ENCODE measurements at places on chromosomes 7 and 10.
A peak's percentile ranks its signal among the peaks of the same experiment; 100 is the strongest.

DNA sequence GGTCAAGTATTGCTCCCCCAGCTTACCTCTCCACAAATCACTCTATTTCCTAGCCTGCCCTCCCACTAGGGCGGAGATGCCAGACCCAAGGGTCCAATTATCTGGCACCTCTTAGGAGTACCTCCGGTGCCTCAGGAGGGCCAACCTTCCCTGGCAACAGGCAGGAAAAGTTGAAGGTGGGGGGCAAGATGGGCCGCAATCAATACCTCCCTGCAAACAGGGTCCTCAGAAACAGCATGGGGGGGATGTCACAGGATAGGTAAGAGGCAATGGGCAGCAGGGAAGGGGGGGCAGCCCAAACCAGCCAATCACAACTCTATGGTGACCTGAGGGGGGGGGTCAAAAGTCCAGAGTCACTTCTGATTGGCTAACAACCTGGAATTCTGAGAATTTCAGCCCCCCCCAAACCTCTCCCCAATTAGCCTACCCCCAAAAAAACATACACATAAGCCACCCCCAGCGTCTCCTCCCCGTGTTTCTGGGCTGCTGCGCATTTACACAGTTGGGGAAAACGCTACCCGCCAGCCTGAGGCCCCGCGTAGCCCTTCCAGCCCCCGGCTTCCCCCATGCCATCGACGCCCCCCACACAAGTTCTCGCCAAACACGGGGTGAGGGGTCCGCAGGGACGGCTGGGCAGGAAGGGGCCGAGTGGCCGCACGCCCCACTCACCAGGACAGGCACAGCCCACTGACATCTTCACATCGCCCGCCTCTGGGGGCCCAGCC is 589 bp downstream of the LDB1 start:
- no peaks in the 10 kb centered on the region for H3K27me3 ChIP-seq
- H3K36me3 ChIP-seq, result no peaks in the 10 kb centered on the region
- DNase-seq, result peak; percentile 33

DNA sequence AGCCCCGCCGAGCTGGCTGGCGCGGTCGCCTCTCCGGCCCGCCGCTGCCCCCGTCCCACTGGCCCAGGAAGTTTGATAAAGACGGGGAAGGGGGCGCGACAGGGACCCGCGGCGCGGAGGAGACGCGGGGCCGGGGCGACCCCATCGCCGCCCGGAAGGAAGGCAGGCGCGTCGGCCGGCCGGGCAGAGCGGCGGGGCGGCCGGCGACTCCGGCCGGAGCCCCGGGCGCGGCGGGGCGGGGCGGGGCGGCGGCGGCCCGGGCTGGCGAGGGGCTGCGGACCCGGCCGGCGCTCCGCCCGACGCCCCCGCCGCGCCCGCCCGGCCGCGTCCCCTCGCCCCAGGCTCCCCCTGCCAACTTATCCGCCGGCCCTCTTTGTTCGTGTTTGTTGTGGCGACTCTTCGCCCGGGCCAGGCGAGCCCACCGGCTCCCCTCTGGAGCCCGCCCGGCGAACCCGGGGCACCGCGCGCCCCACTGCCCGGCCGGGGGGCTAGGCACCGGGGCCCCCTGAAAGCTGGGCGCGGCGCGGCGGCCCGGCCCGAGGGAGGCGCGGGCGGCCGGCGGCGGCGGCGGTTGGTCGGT is 571 bp downstream of the KDM7A start:
- H3K27ac ChIP-seq, result peak overlapping the region; percentile 94
- DNase-seq, result peak; percentile 44
- no peaks in the 10 kb centered on the region for H3K27me3 ChIP-seq
- peak overlapping the region; percentile 60 for H3K4me3 ChIP-seq
- peaks cover 25% of the 10 kb centered on the region for H3K4me1 ChIP-seq

- DNase-seq, result no peak
- no peaks in the 10 kb centered on the region for H3K4me1 ChIP-seq
- no peaks in the 10 kb centered on the region for H3K36me3 ChIP-seq
These were observed 590.0 kb upstream of the SEMA3D start for GRCh38 chr7:85776691-85777345.

DNA sequence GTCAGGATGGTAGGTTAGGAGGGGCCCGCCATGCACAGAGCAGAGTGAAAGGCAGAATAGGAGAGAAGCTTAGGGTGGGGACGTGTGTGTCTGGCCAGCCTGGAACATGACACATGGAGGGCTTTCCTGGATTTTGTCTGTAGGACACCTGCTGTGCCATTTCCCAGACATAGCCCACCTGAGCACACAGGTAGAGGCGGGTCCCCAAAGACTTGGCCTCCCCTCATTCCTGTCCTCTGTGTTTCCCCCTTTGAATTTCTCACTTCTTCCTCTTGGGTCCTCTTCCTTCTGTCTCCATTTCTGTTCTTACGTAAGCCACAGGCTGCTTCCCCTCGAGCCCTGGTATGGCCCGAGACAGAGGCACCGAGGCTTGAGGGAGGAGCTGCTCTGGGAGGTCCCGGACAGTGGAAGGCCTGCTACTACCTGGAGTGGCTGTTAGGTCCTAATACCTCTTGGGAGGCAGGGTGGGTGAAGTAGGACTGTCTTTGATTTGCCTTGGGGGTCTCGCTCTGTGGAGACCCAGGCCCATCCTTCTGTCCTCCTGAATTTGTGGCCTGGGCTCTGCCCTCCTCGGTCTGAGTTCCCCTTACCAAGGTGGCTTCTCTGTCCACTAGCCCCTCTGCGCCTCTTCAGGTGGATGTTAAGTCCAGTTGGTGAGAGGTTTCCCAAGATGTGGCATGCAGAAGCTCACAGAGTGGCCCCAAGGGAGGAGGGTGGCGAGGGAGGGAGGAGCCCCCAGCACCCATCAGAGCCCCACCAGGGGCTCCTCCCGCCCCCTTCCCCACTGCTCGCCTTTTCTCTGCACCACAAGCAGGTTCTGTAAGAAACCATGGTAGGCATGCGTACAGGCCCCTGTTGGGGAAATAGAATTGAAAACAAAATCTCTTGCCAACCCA is 5.5 kb downstream of the ZNF775 start:
- no peak for DNase-seq
- peaks cover 18% of the 10 kb centered on the region for H3K4me1 ChIP-seq
- H3K36me3 ChIP-seq, result peaks cover 3% of the 10 kb centered on the region
- H3K27me3 ChIP-seq, result no peaks in the 10 kb centered on the region
- H3K27ac ChIP-seq, result no peak overlapping the region
- H3K4me3 ChIP-seq, result no peak overlapping the region

DNA sequence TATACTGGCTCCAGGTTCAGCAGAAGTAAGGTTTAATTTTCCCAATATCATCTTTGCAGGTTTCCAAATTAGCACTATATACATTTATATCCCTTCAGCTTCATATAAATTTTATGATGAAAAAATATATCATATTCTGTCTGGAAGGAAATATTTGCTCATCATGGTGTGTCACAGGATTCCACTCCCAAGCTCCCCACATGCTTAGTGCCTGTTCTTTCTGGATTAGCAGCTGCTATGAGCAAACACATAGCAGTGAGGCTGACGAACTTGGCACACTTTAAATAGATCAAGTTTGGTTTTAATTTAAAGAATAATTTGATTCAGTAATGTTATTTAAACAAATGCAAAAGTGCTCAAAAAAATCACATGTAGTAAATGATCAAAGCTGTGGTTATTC is 251.9 kb downstream of the AGMO start:
- no peaks in the 10 kb centered on the region for H3K36me3 ChIP-seq
- no peak overlapping the region for H3K27ac ChIP-seq
- H3K4me3 ChIP-seq, result no peak overlapping the region

DNA sequence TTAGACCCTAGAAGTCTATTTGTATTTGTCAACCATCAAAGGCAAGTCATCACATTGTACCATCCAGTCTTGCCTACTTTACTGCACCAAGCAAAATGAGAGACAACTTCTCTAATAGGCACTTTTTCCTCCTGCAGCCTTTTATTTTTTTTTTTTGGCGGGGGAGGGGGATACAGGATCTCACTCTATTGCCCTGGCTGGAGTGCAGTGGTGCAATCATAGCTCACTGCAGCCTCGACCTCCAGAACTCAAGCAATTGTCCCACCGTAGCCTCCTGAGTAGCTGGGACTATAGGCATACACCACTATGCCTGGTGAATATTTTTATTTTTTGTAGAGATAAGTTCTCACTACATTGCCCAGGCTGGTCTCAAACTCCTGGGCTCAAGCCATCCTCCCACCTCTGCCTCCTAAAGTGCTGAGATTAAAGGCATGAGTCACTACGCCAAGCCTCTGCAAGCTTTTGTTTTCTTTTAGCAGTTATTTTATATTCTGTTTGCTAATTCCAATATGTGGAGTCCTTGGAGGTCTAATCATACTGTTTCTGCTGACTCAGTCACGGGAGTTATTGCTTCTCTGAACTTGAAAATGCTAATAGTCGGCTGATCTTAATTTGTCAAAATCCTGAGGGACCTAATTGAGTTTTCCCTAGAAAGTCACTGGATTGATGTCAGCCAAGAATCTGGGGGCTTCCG is 14.2 kb downstream of the KPNA7 start:
- no peaks in the 10 kb centered on the region for H3K4me1 ChIP-seq
- DNase-seq, result no peak
- H3K27me3 ChIP-seq, result peaks cover 5% of the 10 kb centered on the region
- H3K36me3 ChIP-seq, result no peaks in the 10 kb centered on the region
- no peak overlapping the region for H3K27ac ChIP-seq
- H3K4me3 ChIP-seq, result no peak overlapping the region

GRCh38 chr7:106421181-106421762 is 136.5 kb upstream of the NAMPT start:
- H3K36me3 ChIP-seq, result no peaks in the 10 kb centered on the region
- no peaks in the 10 kb centered on the region for H3K27me3 ChIP-seq
- no peak overlapping the region for H3K27ac ChIP-seq
- no peak for DNase-seq
- no peak overlapping the region for H3K4me3 ChIP-seq
- H3K4me1 ChIP-seq, result peaks cover 9% of the 10 kb centered on the region

- no peak overlapping the region for H3K4me3 ChIP-seq
- no peaks in the 10 kb centered on the region for H3K27me3 ChIP-seq
- H3K36me3 ChIP-seq, result peaks cover 48% of the 10 kb centered on the region
- no peak overlapping the region for H3K27ac ChIP-seq
These were observed 8.8 kb downstream of the CYREN start for GRCh38 chr7:135161669-135162068.

DNA sequence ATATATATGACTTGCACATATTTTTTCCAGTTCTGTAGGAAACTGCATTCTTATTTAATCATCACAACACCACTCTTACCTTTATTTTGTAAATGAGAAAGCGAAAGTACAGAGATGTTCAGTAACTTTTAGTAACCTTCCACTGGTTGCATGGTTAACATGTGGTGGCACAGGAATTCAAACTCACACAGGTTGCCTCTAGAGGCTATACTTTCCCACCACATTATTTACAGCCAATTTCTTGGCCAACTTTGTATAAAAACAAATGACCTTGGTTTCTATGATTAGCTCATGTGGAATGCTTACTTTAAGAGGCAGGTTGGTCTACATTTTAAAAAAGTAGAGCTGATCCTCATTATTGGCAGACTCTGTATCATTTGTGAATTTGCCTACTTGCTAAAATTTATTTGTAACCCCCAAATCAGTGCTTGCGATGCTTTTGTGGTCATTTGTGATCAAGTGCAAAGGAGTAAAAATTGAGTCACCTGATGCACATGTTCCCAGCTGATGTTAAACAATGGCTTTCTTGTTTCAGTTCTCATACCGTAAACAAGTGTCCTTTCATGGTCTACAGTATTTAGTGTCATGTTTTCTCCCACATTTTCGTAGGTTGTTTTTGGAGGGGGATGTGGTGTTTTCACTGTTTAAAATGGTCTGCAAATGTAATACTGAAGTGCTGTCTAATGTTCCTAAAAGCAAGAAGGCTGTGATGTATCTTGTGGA is 14.8 kb downstream of the BBS9 start:
- H3K4me1 ChIP-seq, result no peaks in the 10 kb centered on the region
- H3K27me3 ChIP-seq, result no peaks in the 10 kb centered on the region
- no peak overlapping the region for H3K4me3 ChIP-seq
- no peaks in the 10 kb centered on the region for H3K36me3 ChIP-seq
- H3K27ac ChIP-seq, result no peak overlapping the region

GRCh38 chr7:100190048-100190711 is 12.5 kb downstream of the STAG3 start:
- H3K4me1 ChIP-seq, result peaks cover 1% of the 10 kb centered on the region
- no peak overlapping the region for H3K4me3 ChIP-seq
- no peaks in the 10 kb centered on the region for H3K27me3 ChIP-seq
- no peak for DNase-seq
- H3K36me3 ChIP-seq, result no peaks in the 10 kb centered on the region

DNA sequence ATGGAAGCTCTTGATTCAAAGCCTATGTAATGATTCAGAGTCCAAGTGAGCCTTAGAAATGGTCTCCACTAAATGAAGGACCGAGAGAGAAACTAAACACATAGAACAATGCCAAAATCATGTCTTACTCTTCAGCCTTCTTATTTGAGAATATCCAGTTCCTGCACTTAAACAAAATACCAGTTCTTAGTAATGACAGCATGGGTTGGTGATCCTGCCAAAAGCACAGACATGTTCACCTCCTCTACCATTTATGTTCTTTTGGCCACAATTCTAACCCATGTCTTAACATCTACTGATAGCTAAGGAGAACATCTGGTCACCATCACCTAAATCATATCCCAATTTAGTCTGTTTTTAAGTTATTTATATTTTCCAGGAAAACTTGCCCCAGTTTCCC is 239.6 kb upstream of the PTN start:
- H3K36me3 ChIP-seq, result no peaks in the 10 kb centered on the region
- DNase-seq, result no peak
- no peaks in the 10 kb centered on the region for H3K27me3 ChIP-seq

DNA sequence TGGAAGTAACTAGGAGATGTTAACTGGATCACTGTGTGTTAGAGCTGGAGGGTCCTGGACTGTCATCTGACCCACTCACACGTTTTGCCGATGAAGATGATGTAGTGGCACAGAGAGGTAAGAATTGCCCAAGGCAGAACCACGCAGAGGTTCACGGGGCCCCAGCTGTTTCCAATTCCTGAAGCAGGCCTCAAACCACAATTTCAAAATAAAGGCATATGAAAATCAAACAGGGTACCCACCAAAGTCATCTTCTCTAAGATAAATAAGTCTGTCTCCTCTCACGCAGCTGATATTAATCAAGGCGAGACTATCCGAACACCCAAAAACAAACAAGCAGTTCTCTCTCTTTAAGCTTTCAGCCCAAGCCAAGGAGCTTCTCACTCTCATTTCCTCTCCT is 113.3 kb upstream of the JCAD start:
- H3K36me3 ChIP-seq, result no peaks in the 10 kb centered on the region
- peaks cover 3% of the 10 kb centered on the region for H3K27me3 ChIP-seq
- no peak overlapping the region for H3K4me3 ChIP-seq
- no peak overlapping the region for H3K27ac ChIP-seq
- DNase-seq, result no peak

- H3K4me1 ChIP-seq, result no peaks in the 10 kb centered on the region
- no peaks in the 10 kb centered on the region for H3K36me3 ChIP-seq
- no peak overlapping the region for H3K27ac ChIP-seq
- H3K4me3 ChIP-seq, result no peak overlapping the region
- H3K27me3 ChIP-seq, result no peaks in the 10 kb centered on the region
These were observed 170.1 kb downstream of the DOCK4 start for GRCh38 chr7:112036071-112036470.

Measured in CD4-positive, alpha-beta T cell (primary cell).